ENCODE measurements at places on chromosomes 13 and 19.

- no peak for DNase-seq
Observed at GRCh38 chr19:5567360-5567969, at the start of gene TINCR. Gene TINCR, minus strand, starts transcription at chr19:5567953.

DNA sequence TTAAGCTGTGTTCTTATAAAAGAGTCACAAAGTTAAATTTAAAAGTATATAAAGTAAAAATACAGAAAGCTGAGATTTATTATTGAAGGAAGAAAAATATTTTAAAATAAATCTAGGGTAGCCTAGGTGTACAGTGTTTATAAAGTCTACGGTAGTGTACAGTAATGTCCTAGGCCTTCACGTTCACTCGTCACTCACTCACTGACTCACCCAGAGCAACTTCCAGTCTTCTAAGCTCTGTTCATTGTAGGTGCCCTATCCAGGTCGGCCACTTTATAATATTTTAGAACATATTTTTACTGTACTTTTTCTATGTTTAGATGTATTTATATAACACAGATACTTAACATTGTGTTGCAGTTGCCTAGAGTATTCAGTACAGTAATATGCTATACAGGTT lies 47.4 kb downstream of the NDFIP2 start:
- DNase-seq, result no peak

GRCh38 chr19:18428787-18429674 lies 8.9 kb downstream of the ISYNA1 start:
- DNase-seq, result peak; percentile 92

DNA sequence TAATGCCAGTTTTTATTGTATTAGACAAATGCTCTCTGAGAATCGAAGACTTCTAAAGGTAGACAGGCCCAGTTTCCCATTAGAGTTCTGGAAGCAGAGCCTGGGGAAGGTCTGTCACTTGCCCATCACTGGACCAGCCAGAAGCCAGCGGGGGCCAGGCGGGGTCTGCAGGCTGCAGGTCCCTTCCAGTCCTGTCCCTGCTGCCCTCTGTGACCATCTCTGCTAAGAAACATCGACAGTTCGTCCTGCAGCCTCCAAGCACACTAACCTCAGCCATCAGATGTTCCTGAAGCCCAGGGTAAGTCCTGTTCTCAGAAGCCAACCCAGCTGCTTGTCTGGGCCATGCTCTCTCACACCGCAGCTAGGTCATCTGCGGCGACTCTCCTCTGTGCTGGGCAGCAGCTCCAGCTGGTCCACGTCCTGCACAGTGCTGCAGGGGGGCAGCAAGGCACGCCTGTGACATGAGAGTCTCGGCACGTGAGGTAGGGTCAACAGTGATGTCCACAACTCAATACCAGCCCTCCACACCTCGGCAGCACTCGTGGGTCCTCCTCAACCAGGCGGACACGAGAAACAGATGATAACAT lies 2.9 kb upstream of the ADPRHL1 start:
- DNase-seq, result no peak

GRCh38 chr19:53878776-53879139 lies 3.2 kb upstream of the PRKCG start:
- DNase-seq, result no peak
